Activated naive CD4-positive, alpha-beta T cell treated with anti-CD3 and anti-CD28 coated beads, Interleukin-2, amount 10 ng/mL, durations not matched to agents 5 hours and 36 hours (primary cell): ENCODE measurements at places on chromosomes 11 and 22. TPM values are rescaled to one million over a fixed set of nuclear protein-coding genes. Genes with fewer than 3 reads are reported as not detected.

The MTCH2 gene
- total RNA-seq = 75.9 TPM

The SLCO2B1 gene
- not detected for total RNA-seq

The MUC5AC gene
- total RNA-seq = not detected

The TMEM151A gene
- not detected for total RNA-seq
